ENCODE measurements at places on chromosomes 1 and 21.

DNA sequence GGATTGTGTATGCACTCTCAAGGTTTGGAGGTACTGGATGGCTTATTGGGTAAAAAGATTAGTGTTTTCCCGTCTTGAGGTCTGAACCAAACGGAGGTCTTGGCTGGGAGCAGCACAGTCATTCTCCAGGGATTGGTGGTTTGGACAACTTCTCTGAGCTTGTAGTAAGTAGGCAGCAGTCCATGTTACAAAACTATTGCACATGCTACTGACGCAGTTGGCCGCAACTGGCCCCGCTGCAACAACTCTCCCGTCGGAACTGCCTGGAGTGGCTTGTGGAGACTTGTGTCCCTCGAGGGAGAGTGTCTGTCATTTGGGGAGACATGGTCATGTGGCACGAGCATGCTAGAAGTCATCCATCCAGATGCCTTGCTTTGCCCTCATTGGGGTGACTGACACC is 276.0 kb downstream of the TM2D1 start:
- no peak for DNase-seq

- DNase-seq, result no peak
These were observed 465.6 kb upstream of the ADGRL4 start for GRCh38 chr1:79472067-79472656.

GRCh38 chr1:15279576-15280230 is 32.7 kb downstream of the FHAD1 start:
- no peak for DNase-seq

DNA sequence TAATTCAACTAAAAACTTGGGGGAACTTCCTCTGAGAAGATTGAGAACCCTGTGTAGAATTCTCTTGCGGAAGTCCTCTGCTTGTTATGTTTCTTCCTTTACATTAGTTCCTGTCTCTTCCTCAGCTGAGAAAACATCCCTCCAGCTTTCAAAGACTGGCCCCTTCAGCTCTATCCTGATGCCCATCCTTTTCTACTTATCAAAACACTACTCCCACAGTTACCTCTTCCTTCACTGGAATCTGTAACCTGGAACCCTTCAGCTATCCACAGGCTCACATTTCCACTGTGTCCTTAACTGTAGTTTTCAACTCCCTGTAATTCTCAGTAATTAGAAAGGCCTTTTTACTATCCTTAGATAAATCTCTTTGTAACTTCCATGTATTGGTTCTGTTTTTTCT is 6.0 kb upstream of the DEDD start:
- DNase-seq, result no peak

DNA sequence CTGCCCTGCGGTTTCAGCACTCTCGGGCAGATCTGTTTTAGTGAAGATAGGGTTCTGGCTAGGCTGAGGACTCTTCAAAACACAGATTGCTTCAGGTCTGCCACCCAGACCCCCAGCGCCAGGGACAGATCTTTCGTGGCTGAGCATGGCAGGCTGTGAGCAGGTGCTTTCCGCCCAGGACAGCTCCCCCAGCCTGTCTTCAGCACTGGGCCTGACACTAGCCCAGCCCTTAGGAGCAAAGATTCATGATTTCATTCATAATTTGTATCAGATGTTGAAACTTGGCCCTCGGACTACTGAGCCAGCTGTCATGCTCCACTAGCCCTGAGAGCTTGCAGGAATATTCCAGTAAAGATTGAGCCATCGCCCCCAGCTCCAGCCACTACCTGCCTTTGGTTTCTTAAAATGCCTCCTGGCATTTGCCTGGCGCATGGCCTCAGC is 5.9 kb downstream of the ADPRS start:
- DNase-seq, result no peak

GRCh38 chr21:37783016-37783415 is 133.2 kb downstream of the KCNJ6 start:
- no peak for DNase-seq

GRCh38 chr1:185328255-185328654 is 11.2 kb upstream of the IVNS1ABP start:
- no peak for DNase-seq

DNA sequence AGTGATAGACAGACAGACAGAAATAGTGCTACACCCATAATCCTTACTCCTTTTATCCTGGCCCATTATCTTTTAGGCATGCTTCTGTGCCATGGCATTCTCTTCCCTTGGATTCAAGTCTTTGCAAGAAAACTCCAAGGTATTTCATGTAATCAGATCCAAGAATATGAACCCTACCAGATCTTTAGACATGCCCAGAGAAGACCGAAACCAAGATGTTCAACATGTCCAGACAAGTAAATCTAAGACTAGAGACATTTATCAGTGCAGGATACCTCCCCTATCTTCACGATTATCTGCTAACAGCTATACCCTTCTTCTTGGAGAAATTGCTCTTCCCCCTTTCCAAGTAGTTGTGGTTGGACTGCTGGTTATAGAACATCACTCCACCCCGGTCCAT is 11.8 kb upstream of the C1orf141 start:
- DNase-seq, result no peak

DNA sequence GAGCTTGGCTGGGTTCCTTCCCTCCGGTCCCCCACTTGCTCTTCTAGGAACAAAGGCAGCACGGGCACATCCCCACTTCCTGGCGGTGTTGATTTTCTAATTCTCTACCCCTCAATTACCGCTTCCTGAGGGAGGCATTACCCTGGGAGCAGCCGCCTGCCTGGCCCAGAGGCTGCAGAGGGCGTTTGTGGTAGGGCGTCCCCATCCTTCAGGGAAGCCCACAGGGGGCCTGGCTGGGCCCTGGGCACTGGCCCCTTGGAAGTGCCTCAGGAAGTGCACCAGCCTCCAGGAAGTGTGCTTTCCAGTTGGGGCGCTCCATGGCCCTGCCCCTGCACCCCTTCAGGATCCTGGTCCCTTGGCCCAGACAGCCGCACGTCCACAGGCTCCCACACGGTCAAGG is 42.1 kb upstream of the CASZ1 start:
- no peak for DNase-seq

GRCh38 chr1:55937840-55938375 is 641.5 kb downstream of the PLPP3 start:
- DNase-seq, result no peak

DNA sequence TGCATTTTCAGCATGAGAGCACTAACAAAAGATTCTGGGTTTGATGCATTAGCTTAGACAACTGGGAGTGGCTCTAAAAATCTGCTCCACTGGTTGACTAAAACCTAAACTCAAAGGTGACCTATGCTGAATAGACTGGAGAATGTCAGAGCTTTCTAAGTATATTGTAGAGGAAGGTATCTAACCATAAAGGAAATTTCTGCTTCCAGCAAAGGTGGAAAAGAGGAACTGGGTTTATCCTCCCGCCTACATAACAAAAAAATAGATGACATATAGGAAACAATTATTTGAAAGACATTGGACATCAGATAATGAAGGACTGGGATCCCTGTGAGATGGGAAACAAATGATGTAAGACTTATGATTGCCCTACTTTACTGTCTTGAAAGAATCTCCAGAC is 35.8 kb upstream of the CR2 start:
- DNase-seq, result no peak

Data from progenitor cell of endocrine pancreas (in vitro differentiated cells).